Putamen (tissue), 1 donor: ENCODE measurements at places on chromosomes 16 and 17.

DNA sequence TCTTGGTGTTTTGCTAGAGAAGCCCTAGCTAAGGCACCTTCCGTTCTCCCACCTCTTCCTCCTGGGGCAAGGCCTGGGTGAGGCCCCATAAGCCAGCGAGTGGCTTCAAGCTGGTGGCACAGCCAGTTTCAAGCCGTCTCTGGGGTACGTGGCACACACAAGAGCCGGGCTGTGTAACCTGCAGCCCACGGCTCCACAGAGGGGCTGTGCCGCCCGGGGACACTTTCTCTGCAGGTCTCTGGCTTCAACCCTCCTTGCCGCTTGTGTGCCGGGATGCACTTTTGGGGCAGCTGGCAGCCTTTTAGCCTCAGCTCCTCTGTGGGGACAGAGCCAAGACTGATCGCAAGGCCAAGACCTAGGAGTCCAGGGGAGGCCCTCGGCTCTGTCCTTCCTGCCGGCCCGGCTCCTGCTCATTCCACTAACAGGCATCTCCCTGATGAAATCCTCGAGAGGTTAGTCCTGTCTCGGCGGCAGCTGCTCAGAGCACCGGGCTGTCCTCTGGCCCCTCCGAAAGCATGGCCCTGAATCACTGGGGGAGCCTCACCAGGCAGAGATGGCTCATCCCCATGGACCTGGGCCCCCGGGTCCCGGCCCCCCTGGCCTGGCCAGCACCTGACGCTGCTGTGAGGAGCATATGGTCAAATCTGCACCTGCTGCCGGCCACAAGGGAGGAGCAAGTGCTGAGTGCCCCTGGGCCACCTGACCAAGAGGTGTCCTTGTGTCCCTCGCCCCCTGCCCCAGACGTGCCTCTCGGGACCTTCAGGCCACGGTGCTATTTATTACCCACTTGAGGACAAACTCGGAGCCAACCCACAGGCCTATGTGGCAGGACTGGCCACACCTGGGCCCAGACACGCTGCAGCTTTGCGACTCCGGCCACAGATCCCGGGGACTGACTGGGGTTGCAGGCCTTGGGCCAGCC, 98.5 kb downstream of the METRNL start:
- no peak for DNase-seq

DNA sequence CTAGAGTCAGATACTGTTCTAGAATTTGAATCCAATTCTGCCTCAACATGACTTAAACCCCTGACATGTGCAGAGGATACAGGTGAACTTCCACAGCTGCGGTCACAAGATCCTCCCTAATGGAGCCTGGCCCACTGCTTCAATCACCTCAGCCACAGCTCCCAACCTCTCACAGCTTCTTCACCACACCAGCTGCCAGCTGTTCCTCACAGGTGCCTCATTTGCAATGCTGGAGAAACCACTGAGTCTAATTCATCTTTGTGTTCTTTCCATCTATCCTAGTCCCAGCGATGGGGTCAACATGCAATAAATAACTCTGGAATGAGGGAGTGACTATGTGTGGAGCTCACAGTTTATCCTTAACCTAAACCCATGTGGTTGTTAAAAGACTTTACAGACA, 72.0 kb upstream of the MAF start:
- no peak for DNase-seq

- no peak for DNase-seq
These were observed 9.4 kb upstream of the CMTM4 start for GRCh38 chr16:66705790-66706505.

DNA sequence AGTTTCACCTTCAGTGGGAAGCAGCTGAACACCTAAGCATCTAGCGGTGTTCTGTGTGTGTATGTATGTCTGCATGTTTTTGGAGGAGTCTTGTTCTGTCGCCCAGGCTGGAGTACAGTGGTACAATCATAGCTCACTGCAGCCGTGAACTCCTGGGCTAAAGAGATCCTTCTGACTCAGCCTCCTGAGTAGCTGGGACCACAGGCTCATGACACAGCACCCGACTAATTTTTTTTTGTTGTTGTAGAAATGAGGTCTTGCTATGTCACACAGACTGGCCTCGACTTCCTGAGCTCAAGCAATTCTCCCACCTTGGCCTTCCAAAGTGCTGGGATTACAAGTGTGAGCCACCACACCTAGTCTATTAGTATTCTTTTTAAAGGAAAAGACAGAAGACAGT, 30.2 kb upstream of the FAAP100 start:
- DNase-seq, result no peak

- DNase-seq, result no peak
These were observed 7.0 kb downstream of the CBLN1 start for GRCh38 chr16:49274591-49274990.
